ENCODE measurements at places on chromosomes 1 and 21. TPM values are rescaled to one million over a fixed set of nuclear protein-coding genes. Genes with fewer than 3 reads are reported as not detected.

Gene ERICH3
- total RNA-seq = not detected

Gene SYTL1
- 0.18 TPM for total RNA-seq

Gene LCE1D
- total RNA-seq = not detected

Gene PLA2G2C
- not detected for total RNA-seq

Gene WLS
- 157 TPM for total RNA-seq

Gene C1orf52
- total RNA-seq = 16.3 TPM

Gene IL22RA1
- total RNA-seq = not detected

Gene NPHS2
- total RNA-seq = not detected

Gene GLUL
- 385 TPM for total RNA-seq

Gene KCNN3
- not detected for total RNA-seq

Gene EXTL1
- 0.90 TPM for total RNA-seq

Gene CITED4
- 0.28 TPM for total RNA-seq

Gene CC2D1B
- 15.6 TPM for total RNA-seq

Gene INKA2
- 2.2 TPM for total RNA-seq

Gene CNR2
- not detected for total RNA-seq

Gene OLFML2B
- total RNA-seq = 0.56 TPM

Gene S100PBP
- 25.8 TPM for total RNA-seq

Gene OR2L13
- total RNA-seq = not detected

Gene KIF1B
- 32.5 TPM for total RNA-seq

Gene KRTAP19-1
- not detected for total RNA-seq

Gene OR2L8
- not detected for total RNA-seq

Gene NCMAP
- not detected for total RNA-seq

Gene SYCP1
- total RNA-seq = not detected

Gene FAM72A
- total RNA-seq = 2.2 TPM

Gene ERVH48-1
- total RNA-seq = under 0.01 TPM

Gene MANEAL
- 0.28 TPM for total RNA-seq

Gene SERINC2
- 2.0 TPM for total RNA-seq

Gene LEPR
- 8.8 TPM for total RNA-seq

Gene LINGO4
- not detected for total RNA-seq

Data from IMR-90 (cell line).